Esophagus mucosa (tissue), 1 donor: ENCODE measurements at places on chromosomes 7 and 10. TPM values are rescaled to one million over a fixed set of nuclear protein-coding genes. Genes with fewer than 3 reads are reported as not detected.
A peak's percentile ranks its signal among the peaks of the same experiment; 100 is the strongest.

DNA sequence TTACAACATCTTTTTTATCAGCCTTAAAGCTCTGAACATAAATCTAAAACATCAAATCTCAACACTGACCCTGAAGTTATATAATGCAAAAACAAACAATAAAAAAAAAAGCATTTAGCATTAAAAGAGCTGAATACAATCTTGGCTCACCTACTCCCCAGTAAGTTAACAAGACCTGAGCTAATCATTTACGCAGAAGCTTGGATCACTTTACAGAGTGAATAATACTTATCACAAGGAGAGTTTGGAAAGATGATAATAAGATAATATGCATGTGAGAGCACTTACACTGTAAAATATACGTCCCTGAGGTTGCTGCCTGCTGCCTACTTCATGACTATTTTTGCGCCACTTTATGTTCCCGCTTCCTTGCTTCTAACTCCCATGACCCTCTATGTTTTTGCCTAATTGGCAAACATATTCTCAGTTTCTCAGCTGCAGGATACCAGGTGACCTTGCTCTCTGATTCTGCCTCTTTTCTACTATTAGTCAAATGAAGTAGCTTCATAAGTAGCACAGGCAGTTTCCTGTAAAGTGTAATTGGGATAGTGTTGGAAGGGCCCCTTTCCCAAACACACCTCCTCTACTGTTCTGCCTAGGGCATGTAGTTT lies 333.6 kb downstream of the LRRTM3 start:
- ATAC-seq = no peak

DNA sequence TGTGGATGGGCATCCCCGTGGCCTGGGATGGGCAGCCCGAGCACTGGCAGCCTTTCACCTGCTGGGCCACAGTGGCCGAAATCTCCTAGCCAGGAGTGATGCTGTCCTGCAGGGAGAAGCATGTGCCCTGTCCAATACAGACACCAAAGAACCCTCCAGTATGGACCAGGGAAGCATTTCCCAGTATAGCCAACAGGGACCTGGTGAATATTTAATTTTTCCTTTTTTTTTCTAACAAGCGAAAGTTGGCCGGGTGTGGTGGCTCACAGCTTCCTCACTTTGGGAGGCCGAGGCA lies 11.0 kb downstream of the IMPDH1 start:
- no peak for ATAC-seq

- peak; percentile 87 for ATAC-seq
Observed at GRCh38 chr7:104960741-104961448, 53.1 kb upstream of the KMT2E start.

DNA sequence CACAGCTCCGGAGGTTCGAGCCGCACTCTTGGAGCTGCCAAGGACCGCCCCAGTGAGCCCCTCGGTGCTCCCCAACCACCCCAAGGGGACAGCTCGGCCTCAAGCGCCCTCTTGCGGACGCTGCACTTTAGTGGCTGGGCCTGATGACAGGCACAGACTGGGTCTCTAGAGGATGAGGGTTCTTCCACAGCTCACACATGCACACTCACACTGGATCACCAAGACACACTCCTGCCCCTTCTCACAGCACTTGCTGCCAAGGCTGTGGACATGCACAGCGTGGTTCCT lies 2.1 kb downstream of the RET start:
- no peak for ATAC-seq

DNA sequence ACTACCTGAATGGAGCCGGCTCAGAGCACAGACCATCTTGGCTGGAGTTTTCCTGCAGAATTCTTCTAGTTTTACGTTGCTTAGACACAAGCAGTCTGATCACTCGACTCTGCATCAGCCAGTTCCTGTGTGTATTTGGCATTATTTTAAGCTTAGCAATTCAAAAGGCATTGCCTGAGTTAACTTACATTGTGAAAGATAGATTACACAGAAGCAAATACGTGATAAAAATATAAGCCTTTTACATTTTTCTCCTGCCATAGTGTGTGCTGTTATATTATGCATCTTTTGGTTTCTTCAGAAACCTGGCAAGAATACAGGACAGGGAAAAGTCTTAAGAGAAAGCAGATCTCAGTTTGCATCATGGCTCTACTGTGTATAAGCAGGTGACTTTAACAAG lies 98.1 kb downstream of the LRRC4 start:
- no peak for ATAC-seq

- ATAC-seq = no peak
Observed at GRCh38 chr10:50937230-50937907, 51.9 kb upstream of the A1CF start.

- ATAC-seq = no peak
Observed at GRCh38 chr7:52455571-52455970, 579.9 kb upstream of the POM121L12 start.

DNA sequence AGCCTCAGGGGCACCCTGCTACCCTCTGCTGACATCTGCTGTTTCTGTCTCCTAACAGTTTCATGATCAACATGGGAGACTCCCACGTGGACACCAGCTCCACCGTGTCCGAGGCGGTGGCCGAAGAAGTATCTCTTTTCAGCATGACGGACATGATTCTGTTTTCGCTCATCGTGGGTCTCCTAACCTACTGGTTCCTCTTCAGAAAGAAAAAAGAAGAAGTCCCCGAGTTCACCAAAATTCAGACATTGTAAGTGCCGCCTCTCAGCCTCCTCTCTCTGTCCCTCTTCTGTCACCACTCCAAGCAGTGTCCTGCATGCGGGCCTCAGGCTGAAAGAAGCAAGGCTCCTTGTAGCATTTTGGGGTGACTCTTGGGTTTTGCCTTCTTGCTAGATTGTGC lies 39.0 kb downstream of the POR start:
- no peak for ATAC-seq

DNA sequence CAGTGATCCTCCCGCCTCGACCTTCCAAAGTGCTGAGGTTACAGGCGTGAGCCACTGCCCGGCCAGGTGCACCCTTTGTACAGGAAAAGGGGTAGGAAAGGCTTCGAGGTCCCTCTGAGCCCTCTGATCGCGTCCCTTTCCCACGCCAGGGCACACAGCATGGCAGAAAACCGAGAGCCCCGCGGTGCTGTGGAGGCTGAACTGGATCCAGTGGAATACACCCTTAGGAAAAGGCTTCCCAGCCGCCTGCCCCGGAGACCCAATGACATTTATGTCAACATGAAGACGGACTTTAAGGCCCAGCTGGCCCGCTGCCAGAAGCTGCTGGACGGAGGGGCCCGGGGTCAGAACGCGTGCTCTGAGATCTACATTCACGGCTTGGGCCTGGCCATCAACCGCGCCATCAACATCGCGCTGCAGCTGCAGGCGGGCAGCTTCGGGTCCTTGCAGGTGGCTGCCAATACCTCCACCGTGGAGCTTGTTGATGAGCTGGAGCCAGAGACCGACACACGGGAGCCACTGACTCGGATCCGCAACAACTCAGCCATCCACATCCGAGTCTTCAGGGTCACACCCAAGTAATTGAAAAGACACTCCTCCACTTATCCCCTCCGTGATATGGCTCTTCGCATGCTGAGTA lies 871 bp downstream of the POP7 start:
- no peak for ATAC-seq

RHEB gene
- total RNA-seq = 48.4 TPM

NUP42 gene
- total RNA-seq = 18.2 TPM

NUTM2E gene
- total RNA-seq = not detected

CYP2C8 gene
- total RNA-seq = 0.20 TPM

C7orf57 gene
- total RNA-seq = 1.00 TPM
